COR-L47 (cell line): ENCODE measurements at places on chromosomes 4 and X.

GRCh38 chrX:84339507-84340364, 151.7 kb upstream of the RPS6KA6 start:
- DNase-seq = no peak

- DNase-seq = no peak
These were observed 187.1 kb downstream of the SHROOM3 start for GRCh38 chr4:76622126-76622525.

GRCh38 chr4:154478128-154478527, 13.5 kb downstream of the DCHS2 start:
- no peak for DNase-seq

GRCh38 chr4:181204109-181204508, 1039.1 kb upstream of the TENM3 start:
- DNase-seq = no peak

GRCh38 chrX:68114573-68115129, 318.6 kb downstream of the OPHN1 start:
- DNase-seq = no peak

- no peak for DNase-seq
These were observed 56.7 kb upstream of the FGFBP2 start for GRCh38 chr4:16019649-16020048.

DNA sequence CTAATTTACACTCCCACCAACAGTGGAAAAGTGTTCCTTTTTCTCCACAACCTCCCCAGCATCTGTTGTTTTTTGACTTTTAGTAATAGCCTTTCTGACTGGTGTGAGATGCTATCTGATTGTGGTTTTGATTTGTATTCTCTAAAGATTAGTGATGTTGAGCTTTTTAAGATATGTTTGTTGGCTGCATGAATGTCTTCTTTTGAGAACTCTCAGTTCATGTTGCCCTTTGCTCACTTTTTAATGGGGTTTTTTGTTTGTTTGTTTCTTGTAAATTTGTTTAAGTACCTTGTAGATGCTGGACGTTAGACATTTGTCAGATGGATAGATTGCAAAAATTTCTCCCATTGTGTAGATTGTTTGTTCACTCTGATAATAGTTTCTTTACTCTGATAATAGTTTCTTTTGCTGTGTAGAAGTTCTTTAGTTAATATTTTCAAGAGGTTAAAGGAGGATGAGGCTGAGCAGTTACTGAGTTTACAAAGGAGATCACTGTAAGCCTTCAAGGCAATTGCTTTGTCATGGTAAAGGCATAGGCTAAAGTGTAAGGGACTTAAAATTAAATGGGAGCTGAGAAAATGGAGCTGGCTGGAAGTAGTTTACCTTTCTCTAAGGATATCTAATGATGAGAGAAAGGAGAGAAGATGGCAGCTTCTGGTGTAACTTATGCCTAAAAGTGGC, 323.4 kb downstream of the PCDH7 start:
- DNase-seq = no peak

DNA sequence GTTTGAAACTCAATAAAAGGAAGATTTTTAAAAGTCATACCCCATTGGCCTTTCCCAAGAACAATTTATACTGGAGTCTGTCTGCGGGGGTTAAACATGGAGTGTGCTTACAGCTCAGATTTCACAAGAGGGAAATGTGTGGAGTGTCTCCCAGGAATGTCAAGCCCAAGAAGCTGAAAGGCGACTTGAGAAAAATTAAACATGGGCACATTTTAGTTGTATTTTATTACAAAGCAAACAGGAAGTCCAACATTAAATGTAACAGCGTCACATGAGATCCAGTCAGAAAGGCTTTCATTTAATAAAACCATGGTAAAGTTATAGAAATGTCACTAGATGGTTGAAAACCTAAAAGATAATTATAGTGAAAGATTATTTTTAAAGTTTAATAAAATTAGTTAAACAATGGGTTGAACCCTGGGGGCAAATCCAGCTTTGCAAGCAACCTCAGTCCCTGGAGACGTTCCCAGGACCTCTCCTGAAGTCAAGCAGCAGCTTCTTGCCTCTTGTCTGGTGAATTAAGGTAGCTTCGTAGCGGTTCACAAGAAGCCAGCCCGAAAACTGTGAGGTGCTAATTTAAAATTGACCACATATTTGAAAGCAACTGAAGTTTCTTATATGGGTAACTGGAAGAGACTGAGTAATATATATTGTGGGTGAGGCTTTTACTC, 168.4 kb upstream of the EDNRA start:
- no peak for DNase-seq

- DNase-seq = no peak
These were observed 22.3 kb downstream of the ADGRA3 start for GRCh38 chr4:22493523-22493922.

DNA sequence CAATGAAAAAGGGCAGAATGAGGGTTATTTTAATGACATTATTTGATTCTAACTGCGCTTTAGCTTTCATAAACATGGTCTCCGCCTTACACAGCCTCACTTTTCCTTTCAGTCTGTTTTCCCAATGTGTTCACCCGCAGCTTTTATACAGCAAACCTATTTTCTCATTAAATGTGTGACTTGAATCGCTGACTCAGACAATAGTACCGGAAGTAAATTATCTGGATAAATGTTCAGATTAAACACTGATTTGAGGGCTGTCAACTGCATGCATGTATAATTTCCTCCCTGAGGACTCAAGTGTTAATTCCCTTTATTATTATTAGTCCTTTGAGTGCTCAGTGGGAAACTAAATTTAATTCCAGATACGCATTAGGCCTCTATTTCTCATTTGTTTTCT, 117.3 kb downstream of the FAM133A start:
- no peak for DNase-seq

GRCh38 chr4:110503270-110504083, 27.5 kb downstream of the ENPEP start:
- DNase-seq = no peak

GRCh38 chrX:149568701-149569296, 18.5 kb downstream of the MAGEA9B start:
- no peak for DNase-seq

- no peak for DNase-seq
These were observed 311.6 kb downstream of the FAM133A start for GRCh38 chrX:93985344-93986307.

- no peak for DNase-seq
These were observed 1084.1 kb downstream of the FAM133A start for GRCh38 chrX:94758130-94758529.

GRCh38 chr4:70589785-70590184, 2.3 kb upstream of the AMBN start:
- DNase-seq = no peak

GRCh38 chr4:40311811-40312346, 23.3 kb upstream of the CHRNA9 start:
- DNase-seq = no peak

- no peak for DNase-seq
These were observed 91.8 kb upstream of the PSAPL1 start for GRCh38 chr4:7526491-7526890.

DNA sequence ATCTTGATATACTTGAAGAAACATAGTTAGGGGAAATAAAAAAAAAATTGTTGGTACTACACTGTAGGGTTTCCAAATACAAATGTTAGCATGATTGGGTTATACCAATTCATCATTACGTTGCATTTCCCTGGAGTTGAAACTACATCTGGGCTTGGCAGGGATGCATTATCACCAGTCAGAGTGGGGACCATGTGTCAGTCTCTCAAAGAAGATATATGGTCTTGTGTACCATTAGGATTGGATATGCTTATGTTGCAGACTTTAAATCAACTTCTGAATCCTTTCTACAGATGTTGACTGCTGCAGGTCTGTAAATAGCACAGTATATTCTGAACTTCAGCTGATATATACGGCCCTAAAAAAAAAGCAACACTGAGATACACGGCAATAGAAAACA, 188.5 kb downstream of the SLIT2 start:
- DNase-seq = no peak

- DNase-seq = no peak
These were observed 24.7 kb downstream of the CUL4B start for GRCh38 chrX:120536061-120536460.

DNA sequence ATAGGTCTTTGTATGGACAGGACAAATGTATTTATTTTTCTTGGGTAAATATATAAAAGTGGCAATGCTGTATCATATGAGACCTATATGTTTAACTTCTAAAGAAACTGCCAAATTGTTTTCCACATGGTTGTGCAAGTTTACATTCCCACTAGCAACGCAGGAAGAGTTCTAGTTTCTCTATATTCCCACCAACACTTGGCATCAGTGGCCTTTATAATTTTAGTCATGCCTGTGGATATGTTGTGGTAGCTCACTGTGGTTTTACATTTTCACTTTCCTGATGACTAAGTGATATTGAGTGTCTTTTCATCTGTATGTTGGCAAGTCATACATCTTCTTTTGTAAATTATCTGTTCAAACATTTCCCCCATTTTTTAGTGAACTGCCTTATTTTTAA, 126.0 kb downstream of the EMCN start:
- DNase-seq = no peak

DNA sequence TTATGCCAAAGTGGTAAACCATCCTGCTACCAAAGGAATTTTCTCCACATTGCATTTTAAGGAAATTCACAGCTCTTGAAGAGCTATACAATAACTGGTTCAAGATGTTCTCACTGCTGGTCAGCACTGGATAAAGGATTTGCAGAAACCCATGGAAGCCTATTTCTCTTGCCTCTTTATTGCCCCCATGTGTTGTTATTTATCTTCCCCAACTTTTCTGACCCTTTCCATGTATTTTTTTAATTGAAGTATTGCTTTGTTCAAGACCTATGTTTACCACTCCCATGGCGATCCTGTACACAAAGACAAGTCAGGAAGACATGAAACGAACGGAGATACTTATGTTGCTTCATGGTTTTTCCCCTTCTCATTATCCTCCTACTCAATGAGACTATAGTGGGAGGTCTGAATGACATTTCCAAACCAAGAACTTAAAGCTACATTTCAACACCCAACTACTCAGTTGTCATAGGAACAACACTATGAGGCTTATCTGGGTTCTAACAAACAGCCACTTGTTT, 566.4 kb upstream of the DIPK2B start:
- no peak for DNase-seq

GRCh38 chr4:173039617-173040577, 128.7 kb upstream of the GALNT7 start:
- peak; percentile 36 for DNase-seq

- DNase-seq = no peak
These were observed 84.4 kb upstream of the STK26 start for GRCh38 chrX:131938749-131939148.

DNA sequence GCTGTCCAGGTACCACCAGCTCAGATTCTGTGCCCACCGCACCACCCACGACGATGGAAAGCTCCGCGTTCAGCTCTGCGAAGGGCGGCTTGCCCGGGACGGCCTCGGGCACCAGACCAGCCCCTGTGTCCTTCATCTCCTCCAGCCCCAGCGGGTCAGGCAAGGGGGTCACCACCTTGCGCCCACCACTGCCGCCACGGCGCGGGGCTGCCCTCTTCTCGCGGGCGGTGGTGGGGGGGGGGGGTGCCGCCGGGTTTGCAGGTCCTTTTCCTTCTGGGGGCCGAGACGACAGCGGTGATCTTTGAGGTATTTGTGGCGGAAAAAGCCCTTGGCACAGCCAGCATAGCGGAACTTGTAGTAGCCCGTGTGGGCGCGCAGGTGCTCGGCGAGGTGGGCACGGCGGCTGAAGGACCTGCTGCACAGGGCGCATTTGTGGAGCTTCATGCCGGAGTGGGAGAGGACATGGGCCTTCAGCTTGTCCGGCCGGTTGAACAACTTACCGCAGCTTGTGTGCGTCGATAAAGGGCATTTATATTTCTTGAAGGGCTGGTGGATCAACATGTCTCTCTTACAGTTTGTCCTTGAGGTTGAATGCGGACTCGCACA, 50.9 kb downstream of the CFAP299 start:
- no peak for DNase-seq

- no peak for DNase-seq
These were observed 28.8 kb downstream of the ELF4 start for GRCh38 chrX:130081421-130082045.

DNA sequence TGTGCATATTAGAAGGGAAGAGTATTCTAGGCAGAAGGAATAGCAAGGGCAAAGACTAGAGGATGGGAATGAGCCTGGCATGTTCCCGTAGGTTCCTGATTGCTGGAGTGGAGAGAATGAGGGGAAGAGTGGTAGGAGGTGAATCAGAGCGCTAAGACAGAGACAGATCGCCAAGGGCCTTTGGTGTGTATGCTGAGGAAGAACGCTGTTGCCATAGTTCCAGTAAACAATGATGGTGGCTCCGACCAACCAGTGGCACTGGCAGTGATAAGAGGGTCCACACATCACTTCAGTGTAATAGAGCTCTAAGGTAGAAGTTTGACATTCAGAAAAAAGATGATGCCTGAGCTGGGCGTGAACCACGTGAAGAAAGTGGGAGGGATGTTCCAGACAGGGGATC, 966 bp downstream of the TBC1D25 start:
- no peak for DNase-seq
